Hematopoietic multipotent progenitor cell treated with erythropoietin and hydrocortisone succinate and interleukin-3 and kit ligand, for 15 days (in vitro differentiated cells): ENCODE measurements at places on chromosomes 11 and 22.

- no peak for DNase-seq
Measured at GRCh38 chr11:117419482-117420142, 92.0 kb downstream of the CEP164 start.

DNA sequence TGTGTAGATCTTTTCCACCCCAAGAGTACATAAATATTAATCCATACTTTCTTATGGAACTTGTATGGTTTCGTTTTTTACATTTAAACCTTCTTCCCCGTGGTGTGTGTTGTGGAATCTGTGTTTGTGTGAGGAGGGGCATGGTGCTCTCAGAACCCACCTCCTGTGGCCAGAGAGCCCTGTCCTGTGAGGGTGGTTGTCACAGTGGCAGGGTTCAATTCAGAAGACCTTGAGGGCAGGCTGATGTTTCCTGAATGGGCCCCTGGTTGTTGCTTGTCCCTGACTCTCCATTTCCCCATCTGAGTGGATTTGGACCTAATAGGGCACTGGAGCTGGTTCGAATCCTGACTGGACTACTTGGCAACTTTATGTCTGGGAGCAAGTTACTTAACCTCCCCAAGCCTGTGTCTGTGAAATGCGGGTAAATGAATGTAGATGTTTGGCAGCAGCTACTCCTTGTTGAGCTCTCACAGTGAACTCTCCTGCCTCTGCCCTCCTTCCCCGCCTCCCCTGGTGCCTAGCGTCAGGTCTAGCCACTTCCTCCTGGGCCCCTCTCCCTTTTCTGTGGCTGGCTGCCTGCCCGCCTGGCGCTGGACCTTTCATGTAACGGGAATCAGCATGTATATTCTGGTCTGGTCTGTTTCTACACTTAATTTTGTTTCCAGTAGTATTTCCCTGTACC, 7.3 kb downstream of the NEAT1 start:
- DNase-seq = peak; percentile 62

DNA sequence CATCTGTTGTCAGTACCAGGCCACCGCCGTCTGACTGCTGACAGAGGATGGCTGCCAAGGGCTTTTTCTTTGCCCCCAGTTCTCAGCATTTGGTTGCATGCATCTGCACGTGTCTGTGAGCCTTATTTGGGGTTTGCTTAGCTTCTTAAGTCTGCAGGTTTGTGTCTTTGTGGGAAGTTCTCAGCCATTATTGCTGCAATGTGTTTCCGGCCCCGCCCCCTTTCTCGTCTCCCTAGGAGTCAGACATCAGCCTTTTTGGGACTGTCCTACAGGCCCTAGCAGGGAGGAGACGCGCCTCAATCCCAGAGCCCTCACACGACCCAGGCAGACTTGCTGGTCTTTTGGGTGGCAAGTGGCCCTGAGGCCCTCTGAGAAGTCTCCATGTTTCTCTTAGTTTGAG, 8.0 kb downstream of the MOB2 start:
- no peak for DNase-seq

DNA sequence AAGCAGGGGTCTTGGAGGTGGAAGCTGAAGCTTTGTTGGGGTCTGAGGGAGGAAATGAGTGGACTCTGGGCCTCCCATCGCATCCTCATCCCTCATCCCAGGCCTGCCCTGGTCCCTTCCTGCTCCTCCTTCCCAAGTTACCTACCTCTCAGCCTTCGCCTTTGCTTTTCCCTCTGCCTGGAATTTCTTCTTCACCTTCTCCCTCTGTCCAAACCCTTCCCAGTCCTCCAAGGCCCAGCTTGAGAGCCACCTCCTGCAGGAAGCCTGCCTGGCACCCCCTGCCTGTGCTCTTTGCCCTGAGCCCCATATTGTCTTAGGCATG, 2.1 kb upstream of the NUDT8 start:
- DNase-seq = no peak

GRCh38 chr11:48051217-48051830, 71.0 kb downstream of the PTPRJ start:
- DNase-seq = no peak

GRCh38 chr22:30806391-30806861, 111.8 kb downstream of the OSBP2 start:
- DNase-seq = no peak
